ENCODE measurements at places on chromosomes 16 and 17. TPM values are rescaled to one million over a fixed set of nuclear protein-coding genes. Genes with fewer than 3 reads are reported as not detected.
A peak's percentile ranks its signal among the peaks of the same experiment; 100 is the strongest.

DNA sequence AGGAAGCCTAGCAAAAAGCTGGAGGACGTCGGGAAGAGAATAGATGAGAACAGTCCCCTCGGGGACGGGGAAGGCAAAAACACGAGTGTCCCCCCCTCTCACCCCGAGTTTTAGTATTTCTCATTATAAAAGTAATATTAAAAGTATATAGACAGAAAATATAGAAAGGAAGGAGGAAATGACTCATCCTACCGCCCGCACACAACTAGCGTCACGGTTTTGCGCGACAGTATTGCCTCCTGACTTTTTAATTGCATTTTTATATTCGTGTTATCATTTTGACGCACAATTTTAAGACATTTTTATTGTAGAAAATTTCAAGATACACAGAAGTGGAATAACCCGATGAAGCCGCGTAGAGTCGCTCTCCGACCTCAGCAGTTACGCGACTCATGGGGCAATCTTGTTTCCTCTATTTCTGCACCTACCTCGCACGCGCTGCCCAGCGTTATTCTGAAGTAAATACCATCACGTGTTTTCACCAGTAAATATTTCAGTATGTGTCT, 652 bp upstream of the SLC25A19 start:
- no peaks in the 10 kb centered on the region for H3K4me1 ChIP-seq
- no peaks in the 10 kb centered on the region for H3K27me3 ChIP-seq
- no peaks in the 10 kb centered on the region for H3K36me3 ChIP-seq
- peak; percentile 62 for DNase-seq
- H3K4me3 ChIP-seq, result peak overlapping the region; percentile 74

YBX2 gene
- 0.75 TPM for total RNA-seq

DNA sequence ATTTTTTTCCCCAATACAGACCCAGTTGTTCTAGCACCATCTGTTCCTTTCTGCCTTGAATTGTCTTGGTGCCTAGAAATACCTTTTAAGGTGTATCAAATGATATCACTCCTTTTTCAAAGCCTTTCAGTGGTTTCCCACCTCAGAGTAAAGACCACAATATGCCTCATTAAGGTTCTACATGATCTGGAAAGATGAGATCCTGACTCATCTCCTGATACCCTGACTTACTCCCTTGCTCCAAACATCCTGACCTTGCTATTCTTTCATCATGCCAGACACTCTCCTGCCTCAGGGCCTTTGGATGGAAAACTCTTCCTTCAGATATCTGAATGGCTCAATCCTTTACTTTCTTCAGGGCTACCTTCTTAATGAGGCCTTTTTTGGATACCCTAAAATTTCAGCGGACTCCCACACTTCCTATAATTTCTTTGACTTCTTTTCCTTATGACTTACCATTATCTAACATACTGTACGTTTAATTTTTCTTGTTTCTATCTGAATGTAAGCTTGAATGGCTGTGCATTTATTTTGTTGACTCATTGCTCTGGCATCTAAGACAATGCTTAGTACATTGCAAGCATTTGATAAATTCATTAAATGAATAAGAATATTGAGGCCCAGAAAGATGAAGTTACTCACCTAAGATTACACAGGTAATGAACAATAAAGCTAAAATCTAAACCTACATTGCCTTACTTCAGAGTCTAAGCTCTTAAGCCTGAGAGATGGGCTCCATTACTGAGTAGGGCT, 19.2 kb downstream of the FLOT2 start:
- no peak overlapping the region for H3K4me3 ChIP-seq
- H3K36me3 ChIP-seq, result peaks cover 14% of the 10 kb centered on the region
- no peaks in the 10 kb centered on the region for H3K27me3 ChIP-seq
- no peaks in the 10 kb centered on the region for H3K4me1 ChIP-seq
- no peak for DNase-seq

CCDC144A gene
- 0.31 TPM for total RNA-seq

GRCh38 chr16:30060836-30061554, 4.6 kb upstream of the ALDOA start:
- H3K27me3 ChIP-seq, result no peaks in the 10 kb centered on the region
- no peak for DNase-seq
- no peak overlapping the region for H3K27ac ChIP-seq
- no peaks in the 10 kb centered on the region for H3K36me3 ChIP-seq
- H3K4me3 ChIP-seq, result no peak overlapping the region

GRCh38 chr16:55369151-55369550, 45.1 kb downstream of the IRX6 start:
- H3K27me3 ChIP-seq, result no peaks in the 10 kb centered on the region
- H3K36me3 ChIP-seq, result no peaks in the 10 kb centered on the region
- no peak for DNase-seq
- H3K4me1 ChIP-seq, result no peaks in the 10 kb centered on the region

DNA sequence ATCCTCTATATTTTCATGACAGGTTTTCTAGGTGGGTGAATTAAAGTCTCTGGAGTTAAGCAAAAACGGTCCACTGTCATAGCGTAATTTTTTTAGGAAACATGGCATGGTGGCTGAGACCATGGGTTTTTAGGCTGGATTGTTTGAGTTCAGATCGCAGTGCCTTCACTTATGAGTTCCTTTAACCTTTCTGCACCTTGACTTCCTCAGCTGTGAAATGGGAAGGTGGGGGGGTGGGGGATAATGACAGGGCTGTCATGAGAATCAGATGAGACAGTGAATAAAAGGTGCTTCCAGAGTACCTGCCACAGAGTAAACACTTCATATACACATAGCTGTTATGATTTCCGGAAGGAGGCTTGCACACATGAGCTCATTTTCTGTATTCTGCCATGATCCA, 11.8 kb downstream of the PRCD start:
- no peaks in the 10 kb centered on the region for H3K27me3 ChIP-seq
- peaks cover 23% of the 10 kb centered on the region for H3K4me1 ChIP-seq
- no peak for DNase-seq
- no peak overlapping the region for H3K27ac ChIP-seq
- no peak overlapping the region for H3K4me3 ChIP-seq

GRCh38 chr17:31704483-31704882, 154.6 kb downstream of the COPRS start:
- no peaks in the 10 kb centered on the region for H3K27me3 ChIP-seq
- H3K4me3 ChIP-seq, result no peak overlapping the region
- no peak overlapping the region for H3K27ac ChIP-seq

LRRC46 gene
- 0.12 TPM for total RNA-seq

EPX gene
- total RNA-seq, result 0.07 TPM

- no peaks in the 10 kb centered on the region for H3K4me1 ChIP-seq
- H3K36me3 ChIP-seq, result no peaks in the 10 kb centered on the region
- peak; percentile 33 for DNase-seq
Observed at GRCh38 chr17:64387145-64387473, 3.6 kb downstream of the PECAM1 start.

GRCh38 chr17:31787857-31788570, 71.0 kb downstream of the COPRS start:
- DNase-seq, result no peak
- no peak overlapping the region for H3K27ac ChIP-seq
- no peaks in the 10 kb centered on the region for H3K4me1 ChIP-seq
- H3K27me3 ChIP-seq, result no peaks in the 10 kb centered on the region

NAA38 gene
- 29.1 TPM for total RNA-seq

KCNG4 gene
- total RNA-seq, result not detected

TP53TG3F gene
- total RNA-seq, result not detected

DNA sequence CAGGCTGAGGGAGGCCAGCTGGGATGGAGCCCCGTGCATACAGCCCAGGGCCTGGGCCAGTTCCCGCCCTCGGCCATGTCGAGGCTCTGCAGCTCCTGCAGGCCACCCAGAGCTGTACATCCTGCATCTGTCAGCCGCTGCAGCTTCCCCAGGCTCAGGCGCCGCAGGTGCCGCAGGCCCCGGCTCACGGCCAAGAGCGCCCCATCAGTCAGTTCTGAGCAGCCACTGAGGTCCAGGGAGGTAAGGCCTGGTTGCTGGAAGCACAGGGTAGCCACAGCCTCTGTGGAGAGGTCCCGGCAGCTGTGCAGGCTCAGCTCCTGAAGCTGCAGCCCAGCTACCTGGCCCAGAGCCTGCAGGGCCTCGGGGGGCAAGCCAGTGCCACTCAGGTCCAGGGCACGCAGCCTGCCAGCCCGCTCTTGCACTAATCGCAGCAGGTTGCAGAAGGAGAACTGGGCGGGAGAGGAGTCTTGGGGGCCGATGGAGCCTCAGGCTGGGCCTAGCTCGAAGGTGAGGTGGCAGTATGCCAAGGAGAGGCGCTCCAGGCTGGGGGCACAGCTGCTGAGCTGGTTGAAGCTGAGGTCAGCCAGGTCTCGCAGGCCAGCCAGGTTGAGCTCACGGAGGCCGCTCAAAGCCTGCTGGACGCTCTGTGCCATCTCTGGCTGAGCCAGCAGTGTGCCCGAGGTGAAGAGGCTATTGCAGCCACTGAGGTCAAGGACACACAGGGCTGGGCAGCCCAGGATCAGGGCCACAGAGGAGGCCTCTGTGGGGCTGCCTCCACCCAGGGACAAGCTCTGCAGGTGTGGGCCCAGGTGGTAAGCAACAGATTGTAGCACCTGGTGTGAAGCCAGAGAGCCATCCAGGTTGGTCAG, 11.4 kb downstream of the ELMO3 start:
- no peaks in the 10 kb centered on the region for H3K27me3 ChIP-seq
- no peak overlapping the region for H3K4me3 ChIP-seq
- peak; percentile 92 for DNase-seq
- no peak overlapping the region for H3K27ac ChIP-seq
- H3K4me1 ChIP-seq, result no peaks in the 10 kb centered on the region

OR3A3 gene
- total RNA-seq, result not detected

STX1B gene
- 2.9 TPM for total RNA-seq

Measured in right lobe of liver (tissue), 6 donors.